ENCODE measurements at places on chromosomes 3 and 15.

GRCh38 chr3:82004266-82004665 is 242.8 kb upstream of the GBE1 start:
- DNase-seq = no peak

DNA sequence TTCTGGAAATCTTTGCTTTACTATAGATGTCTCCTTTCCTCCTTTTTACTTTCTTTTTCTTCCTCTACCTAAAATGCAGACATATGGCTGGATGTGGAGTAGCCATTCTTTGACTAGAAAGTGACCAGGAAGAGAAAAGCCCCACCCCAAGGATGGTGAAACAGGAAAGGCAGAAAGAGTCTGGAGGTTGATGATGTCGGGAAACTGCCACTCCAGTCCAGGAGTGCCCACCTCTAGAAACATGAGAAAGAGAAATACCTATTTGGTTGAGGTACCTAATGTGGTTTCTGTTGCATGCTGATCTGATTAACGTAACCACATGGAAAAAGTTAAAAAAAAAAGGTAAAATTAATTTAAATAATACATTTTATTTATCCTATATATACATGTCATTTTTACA is 55.2 kb upstream of the SSR3 start:
- no peak for DNase-seq

- DNase-seq = no peak
These were observed 10.4 kb downstream of the NSMCE3 start for GRCh38 chr15:29259233-29259632.

GRCh38 chr3:44495636-44496415 is 18.4 kb upstream of the ZNF445 start:
- DNase-seq = no peak

DNA sequence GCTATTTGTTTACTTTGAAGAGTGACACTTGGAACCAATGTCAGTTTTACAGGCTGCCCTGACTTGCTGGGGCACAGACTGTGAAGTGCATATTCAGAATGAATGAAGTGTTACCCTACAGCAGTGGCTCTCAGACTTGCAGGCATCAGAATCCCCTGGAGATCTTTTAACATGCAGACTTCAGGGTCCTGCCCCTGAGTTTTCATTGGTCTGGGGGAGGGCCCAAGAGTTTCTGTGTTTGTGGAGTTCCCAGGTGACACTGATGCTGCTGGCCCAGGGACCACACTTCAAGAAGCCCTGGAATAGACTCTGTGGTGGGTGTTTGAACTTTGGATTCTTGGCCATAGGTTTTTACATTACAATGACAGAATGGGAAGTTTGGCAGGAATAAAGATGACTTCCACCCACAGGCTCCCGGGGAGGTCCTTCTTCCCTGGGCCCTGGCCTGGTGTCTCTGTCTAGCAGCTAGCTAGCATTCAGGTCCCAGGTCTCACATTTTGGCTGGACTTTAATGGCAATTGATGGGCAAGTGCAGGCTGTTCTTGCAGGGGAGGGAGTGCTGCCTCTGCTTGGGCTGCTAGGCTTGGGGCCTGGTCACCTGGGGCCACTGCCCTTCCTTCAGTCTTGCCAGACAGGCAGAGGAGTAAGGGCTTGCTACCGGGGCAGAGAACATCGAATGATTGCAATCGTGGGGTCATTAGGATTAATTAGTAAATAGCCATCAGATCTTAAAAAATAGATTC is 149.0 kb downstream of the APBA2 start:
- no peak for DNase-seq

GRCh38 chr3:127177226-127177625 is 15.7 kb upstream of the PRR23E start:
- DNase-seq = peak; percentile 23

DNA sequence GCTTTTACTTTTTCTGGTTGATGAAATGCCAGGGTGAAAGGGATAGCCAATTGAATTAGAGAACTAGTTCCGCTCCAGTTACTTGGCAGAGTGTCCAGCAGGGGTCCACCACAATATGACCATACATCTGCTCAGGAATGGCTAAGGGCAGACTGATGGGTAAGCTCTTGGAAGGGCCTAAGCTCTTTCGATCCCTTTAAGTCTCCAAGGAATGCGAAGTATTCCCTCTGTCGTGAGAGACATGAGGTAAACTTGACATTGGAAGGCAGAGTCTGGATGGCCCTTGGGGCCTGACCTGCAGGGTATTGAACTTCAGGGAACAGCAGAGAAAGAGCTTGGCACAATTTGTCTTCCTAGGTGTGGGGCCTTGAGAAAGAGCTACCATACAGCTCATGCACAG is 805.8 kb downstream of the PLOD2 start:
- no peak for DNase-seq

GRCh38 chr15:43249236-43249635 is 17.5 kb downstream of the TGM5 start:
- DNase-seq = no peak

DNA sequence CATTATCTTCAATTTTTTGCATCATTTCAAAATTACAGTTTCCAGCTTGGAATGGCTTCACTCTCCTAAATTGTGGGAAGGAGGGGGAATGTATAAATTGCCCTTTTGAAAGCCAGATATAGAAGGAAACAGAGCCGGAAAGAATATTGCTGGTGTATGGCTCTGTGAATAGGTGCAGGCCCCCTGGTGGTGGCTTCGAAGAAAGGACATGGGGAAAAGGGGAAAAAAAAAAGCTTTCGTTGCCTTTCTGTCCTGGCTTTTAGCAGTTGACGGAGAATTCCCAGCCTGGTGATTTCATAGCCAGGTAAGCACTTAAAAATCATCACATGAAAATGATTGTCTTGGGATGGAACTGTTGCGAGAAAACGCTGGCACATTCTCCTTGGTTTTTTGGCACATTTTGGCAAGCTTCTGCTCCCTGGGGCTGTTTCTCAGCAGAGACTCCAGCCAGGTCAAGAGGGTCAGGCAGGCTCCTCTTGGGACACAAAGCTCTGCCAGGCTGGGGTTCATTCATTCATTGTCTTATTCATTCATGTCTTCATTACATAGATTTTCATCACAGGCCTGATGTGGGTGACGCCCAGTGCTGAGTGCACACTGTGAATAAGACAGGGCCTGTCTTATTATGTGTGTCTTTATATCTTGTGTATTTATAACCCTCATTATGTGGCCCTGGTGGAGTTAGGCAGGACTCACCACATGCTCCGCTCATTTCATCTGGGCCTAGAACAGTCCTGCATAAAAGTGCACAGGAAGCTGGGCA is 300.0 kb upstream of the TPM1 start:
- DNase-seq = peak; percentile 53

DNA sequence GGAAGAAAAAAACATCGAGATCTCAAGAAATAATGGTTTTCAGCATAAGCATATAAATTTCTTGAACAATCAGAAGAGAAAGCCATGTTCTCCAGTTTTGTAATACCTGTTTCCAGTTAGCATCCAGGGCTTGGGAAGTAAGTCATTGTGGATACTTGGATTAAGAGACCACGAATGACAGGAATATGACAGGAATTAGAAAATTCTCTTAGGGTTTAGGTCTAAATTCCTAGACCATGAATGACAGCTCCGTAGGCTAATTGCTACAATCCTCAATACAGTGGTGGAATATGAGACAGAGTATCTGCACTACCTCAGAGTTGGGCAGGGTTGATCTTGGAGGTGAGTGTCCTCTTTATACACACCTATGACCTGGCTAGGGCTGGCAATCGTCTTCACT is 517.5 kb downstream of the NTRK3 start:
- DNase-seq = no peak
